Thoracic aorta (tissue), 2 donors: ENCODE measurements at places on chromosomes 11 and 22.

- DNase-seq = no peak
Measured at GRCh38 chr11:117620086-117620485, 176.9 kb downstream of the DSCAML1 start.

DNA sequence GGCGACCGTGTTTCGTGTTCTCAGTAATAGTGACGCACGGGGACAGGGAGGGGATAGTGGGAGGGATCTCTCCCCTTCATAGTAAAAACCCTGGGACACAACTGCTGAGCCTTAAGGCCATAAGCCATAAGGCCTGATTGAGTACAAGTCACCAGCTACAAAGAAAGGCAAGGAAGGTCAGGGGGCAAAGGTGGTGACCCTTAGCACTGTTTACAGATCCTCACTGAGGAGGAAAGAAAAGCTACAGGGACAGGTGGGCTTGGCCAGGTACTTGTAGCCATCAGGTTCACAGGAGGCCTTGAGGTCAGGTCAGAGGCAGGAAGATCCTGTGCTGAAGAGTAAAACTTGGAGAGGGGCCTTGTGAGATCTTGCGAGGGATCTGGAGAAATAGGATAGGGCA is 15.1 kb upstream of the AMPD3 start:
- DNase-seq = no peak

GRCh38 chr22:46587061-46587460 is 33.1 kb upstream of the GRAMD4 start:
- no peak for DNase-seq

DNA sequence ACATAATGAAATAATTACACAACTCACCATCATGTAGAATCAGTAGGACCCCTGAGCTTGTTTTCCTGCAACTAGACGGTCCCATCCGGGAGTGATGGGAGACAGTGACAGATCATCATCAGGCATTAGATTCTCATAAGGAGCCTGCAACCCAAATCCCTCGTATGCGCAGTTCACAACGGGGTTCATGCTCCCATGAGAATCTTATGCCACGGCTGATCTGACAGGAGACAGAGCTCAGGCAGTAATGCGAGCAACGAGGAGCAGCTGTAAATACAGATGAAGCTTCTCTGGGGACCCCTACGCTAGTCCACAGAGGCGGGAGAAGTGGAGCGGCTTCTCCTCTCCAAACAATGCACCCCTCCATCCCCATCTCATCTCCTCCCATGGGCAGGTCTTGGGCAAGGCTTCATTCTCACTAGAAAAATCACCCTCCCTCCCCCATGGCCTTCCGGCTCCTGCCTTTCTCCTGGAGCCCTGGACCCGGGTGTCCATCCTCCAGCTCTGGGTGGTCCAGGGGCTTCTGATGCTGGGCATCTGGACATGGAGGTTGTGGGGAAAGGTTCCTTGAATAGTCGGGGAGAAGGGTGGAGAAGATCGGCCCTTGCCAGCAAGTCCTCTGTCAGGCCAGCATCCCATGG is 16.2 kb upstream of the RAC2 start:
- no peak for DNase-seq

GRCh38 chr22:33513388-33514338 is 406.6 kb downstream of the LARGE1 start:
- DNase-seq = no peak

GRCh38 chr22:47610281-47610680 is 847.8 kb downstream of the TBC1D22A start:
- DNase-seq = no peak

DNA sequence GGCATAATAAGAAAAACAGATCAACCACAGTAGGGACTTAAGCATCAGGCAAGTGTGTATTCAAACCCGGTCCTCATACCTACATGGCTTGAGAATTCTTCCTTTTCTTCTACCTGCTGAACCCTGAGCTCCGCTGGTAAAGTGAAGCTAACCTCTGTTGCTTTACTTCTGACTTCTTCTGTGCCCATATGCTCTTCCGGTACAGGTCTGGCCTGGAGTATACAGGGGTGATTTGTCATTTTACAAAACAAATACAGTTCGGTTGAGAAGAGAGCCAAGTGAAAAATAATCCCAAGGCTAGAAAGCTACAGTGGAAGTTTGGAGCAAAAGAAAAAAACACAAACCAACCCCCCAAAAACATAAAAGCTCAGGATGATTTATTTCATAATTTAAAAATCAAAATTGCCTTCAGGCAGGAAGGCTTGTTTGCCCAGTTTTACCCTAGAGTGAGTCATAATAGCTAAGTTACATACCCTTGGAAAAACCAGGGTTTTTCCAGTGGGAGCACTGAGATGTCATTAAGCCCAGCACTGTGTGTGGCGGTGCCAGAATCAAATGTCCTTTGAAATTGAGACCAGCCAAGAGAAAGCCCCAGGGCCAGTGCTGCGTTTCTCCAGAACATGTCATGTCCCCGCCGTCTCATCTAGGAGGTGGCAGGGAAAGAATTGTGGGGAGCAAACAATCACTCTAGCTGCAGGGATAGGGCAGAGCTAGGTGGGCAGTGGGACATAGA is 305.5 kb upstream of the ISX start:
- DNase-seq = no peak

DNA sequence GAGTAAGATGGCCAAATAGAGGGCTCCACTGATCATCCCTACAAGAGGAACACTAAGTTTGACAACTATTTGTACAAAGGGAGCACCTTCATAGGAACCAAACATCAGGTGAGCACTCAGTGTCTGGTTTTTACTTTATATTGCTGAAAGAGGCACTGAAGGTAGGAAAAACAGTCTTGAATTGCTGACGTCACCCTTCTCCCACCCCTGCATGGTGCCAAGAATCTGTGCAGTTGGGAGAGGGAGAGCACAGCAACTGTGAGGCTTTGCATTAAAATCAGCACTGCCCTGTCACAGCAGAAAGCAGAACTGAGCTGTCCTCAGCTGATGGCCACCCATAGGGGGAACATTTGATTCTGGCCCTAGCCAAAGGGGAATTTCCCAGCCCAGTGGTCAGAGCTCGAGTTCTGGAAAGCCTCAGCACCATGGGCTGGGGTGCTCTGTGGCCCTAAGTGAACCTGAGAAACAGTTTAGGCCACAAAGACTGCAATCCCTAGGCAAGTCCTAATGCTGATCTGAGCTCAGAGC is 37.9 kb downstream of the PIWIL3 start:
- no peak for DNase-seq

- no peak for DNase-seq
Measured at GRCh38 chr11:65420506-65420905, 2.1 kb upstream of the NEAT1 start.

DNA sequence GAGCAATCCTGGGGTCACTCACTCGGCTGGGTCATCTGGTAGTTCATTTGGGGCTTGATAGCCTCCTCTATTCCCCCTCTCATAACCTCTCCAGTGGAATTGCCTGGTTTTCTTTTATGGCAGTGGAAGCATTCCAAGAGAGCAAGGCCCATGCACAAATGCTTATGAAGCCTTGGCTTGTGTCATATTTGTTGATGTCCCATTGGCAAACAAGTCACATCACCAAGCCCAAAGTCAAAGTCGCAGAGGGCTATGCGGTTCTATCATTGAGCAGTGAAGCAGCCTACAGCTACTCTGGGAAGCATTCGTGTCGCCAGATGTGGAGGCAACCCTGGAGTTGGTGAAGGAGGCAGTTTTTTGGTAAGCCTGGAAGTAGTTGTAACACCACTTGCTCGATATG is 12.3 kb downstream of the KCTD14 start:
- no peak for DNase-seq

GRCh38 chr11:68371171-68372041 is 59.0 kb downstream of the LRP5 start:
- DNase-seq = no peak

DNA sequence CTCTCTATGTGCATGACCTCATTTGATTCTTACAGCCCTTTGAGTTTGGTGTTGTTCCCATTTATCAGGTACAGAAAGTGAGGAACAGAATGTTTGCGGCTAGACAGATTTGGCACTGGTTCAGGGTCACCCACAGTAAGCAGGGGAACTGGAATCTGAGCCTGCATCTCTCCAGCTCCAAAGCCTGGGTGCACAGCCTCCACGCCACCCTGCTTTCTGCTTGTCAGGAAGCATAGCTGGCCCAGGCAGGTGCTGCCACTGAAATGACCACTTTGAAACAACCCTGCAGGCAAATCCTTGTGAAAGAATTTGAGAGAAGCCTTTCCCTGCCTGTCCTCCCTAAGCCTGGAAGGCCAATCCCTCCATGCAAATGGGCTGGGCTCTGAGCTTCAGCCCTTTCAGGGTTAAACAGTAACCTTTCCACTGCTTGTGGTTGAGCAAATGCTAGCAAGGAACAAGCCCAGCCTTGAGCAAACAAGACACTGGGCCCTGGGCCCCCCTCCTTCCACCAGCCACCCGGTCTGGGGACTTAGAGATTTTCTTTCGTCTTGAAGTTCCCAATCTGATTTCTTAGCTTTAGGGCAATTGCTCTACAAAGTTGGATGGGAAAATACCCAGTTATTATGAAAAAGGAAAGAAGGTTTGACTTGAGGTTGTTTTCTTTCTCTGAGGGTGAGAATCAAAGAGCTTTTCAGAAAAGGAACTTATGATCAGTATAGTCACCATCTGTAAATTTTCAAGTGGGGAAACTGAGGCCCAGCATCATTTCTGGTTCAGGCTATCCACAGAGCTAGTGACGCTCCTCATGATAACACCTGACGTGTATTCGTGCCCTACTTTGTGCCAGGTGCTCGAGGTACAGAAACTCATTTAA is 19.4 kb downstream of the EHF start:
- DNase-seq = no peak

DNA sequence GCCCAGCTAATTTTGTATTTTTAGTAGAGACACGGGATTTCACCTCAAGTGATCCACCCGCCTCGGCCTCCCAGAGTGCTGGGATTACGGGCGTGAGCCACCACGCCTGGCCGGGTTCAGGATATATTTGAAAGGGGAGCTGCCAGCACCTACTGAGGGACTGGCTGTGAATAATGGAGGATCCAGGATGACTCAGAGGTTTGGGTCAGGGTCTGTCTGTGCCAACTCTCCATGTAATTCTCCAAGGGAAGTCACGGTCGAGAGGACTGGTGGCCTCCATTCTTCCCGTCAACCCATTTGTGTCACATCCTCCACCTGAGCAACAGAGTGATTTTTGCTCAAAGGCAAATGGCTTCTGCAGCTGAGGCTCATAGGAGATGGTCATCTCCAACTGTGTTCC is 3.6 kb upstream of the ARRB1 start:
- no peak for DNase-seq

GRCh38 chr11:2811206-2812091 is 74.1 kb downstream of the CDKN1C start:
- no peak for DNase-seq

GRCh38 chr11:67276781-67277230 is 10.5 kb downstream of the GRK2 start:
- no peak for DNase-seq

- no peak for DNase-seq
Measured at GRCh38 chr11:20770414-20770946, 101.1 kb downstream of the NELL1 start.

DNA sequence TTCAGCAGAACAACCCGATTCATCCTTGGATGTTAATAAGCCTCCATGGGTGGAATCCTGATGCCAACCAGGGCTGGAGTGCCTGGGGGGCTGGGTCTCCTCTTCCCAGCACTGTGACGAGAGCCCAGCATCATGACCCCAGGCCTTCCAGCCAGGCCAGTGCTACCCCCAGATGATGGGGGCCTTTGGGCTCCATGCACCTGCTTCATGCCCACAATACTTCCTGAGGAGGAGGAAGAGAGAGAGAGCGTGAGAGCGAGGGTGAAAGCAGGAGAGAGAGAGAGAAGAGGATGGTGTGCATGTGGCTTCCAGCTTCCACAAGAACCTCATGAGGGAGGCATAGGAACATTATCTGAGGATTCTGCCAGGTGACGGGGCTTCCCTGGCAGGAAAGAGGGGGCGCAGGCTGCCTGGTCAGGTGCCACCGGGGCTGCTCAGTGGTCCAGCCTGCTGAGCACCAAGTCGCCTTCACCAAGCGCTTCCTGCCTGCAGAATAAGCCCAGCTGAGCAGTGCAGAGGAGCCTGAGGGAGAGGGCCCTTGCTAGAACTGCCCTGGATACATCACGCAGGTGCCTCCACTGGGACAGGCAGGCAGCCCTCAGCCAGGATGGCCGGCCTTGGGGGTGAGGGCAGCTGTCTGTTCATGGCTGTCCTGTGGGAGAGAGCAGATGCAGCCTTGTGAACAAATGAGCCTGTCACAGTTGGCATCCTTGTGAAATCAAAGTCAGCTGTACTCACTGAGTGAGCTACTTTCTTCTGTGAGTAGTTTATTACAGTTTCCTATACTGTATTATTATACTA is 243.3 kb upstream of the B3GAT1 start:
- DNase-seq = no peak

DNA sequence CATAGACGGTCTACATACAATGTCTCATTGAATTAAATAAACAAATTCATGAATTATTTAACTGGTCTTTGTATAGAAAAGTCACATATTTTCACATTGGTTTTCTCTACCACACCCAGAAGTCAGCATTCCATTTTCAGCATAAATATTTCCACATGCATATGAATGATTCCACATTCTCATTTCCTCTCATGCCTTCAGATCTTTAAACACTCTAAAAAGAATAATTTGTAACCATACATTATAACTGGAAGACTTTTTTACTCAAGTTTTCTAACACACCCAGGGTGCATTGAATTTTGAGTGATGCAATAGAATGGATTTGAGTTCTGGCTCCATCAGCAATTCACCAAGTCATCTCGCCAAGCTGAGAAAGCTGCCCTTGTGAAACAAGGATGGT is 501.8 kb upstream of the TENM4 start:
- DNase-seq = no peak

GRCh38 chr11:119027561-119028345 is 2.9 kb downstream of the SLC37A4 start:
- DNase-seq = no peak
